Large intestine (tissue), 12 donors: ENCODE measurements at places on chromosomes 1 and 21.

GRCh38 chr1:15177710-15178166, 24.2 kb downstream of the TMEM51 start:
- DNase-seq = no peak

- no peak for DNase-seq
These were observed 35.2 kb downstream of the TP53BP2 start for GRCh38 chr1:223810586-223810985.

DNA sequence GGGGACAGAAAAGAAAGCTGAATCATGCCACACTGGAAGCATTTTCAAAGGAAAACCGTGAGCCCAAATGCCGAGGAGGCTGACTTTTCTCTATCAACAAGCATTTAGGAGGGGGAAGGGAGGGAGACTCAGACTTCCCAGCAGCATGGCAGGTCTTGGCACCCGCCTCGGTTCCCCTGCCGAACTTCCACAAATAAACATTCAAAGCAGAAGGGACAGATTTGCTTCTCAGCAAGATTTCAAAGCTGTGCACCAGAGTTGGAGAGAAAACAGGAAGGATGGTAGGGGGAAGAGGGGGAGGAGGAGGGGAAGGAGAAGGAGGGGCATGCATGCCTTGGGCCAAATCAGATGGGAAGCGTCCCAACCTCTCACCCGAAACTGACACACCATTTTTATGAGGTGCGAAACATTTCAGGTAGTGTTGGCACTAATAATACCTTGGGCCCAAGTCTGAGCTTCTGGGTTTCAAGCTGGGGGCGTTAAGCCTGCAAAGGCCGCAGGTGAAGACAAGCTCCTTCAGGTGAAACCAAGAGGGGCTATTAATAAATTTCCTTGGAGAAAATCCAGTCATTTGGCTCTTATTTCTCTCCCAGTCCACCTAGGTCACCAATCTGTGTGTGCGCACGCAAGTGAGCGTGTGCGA, 26.4 kb downstream of the ABCA4 start:
- no peak for DNase-seq

GRCh38 chr1:173422456-173422976, 54.6 kb upstream of the PRDX6 start:
- DNase-seq = no peak

GRCh38 chr21:16579538-16579937, 849.8 kb downstream of the USP25 start:
- peak; percentile 43 for DNase-seq

DNA sequence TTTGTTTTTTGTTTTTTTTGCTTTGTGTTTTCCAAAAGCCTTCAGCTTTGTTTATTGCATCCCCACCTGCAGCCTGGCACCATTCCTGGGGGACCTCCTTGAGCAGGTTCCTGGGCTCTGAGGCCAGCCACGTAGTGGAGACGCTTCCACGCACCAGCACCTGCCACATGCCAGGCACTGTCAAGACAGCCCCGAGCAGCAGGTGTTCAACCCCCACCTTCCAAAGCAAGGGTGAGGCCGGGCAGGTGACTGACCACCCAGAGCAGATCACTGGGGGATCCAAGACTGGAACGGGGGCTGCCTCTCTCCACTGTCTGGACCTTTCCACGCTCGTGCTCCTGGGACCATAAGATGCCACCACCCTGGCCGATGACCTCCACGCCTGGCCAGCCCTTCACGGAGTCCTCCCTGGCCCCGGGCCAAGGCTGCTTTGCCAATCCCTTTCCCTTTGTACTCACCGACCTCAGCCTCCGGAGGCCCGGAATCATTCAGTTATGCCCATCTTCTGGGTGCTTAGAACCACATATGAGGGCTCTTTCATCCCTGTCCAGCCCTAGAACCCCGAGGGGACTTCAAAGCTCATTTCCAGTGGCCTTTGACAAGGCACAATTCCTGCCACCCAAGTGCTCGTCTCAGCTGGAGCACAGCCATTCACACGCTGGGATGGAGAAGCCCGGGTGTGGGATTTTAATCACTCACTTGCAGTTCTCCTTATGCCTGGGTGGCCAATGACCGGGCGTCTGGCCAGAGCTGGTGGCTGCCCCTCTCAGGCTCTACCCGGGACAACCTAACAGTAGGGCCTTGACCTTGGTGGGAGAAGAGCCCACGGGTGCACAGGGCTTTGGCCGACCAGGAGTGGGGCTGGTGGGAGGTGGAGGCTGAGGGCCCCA, 330.8 kb downstream of the NPHP4 start:
- DNase-seq = no peak

DNA sequence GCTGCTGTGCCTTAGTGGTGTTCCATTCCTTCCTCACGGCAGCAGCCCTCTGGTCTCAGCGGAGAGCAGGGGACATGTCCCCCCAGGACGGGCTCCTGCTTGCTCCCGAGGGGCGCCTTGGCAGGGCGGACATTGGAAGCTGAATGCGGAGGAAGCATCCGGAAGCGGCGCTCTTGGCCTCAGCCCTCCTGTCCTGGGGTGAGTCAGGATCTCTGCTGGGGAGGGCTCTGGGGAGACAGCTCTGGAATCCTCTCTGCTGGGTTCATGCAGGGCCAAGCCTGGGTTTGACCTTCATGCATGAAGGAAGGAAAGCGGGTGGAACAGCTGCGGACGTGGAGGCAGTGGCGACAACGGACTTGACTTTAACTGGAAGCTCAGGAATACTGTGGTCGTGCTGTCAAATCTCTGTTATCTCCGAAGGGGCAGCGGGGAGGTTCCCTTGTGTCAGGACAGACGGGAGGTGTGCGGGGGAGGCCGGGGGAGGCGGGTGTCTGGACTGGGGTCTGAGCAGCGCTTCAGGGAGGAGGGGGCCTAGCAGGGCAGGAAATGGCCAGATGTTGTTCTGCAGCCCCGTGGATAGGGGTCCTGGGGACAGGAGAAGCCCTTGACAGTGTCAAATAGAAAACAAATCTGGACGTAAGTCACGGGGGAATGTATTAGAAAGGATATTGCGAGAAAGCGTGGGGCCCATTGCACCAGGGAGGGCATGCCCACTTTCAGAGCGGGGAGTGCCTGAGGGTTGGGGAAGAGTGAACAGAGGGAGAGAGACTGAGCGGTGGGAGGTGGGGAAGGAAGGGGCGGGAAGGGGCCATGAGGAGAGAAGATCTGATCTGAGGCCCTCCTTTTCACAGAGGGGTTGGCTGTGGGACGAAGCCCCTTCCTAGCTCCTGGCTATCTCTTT, 26.6 kb downstream of the CRYAA start:
- DNase-seq = no peak

DNA sequence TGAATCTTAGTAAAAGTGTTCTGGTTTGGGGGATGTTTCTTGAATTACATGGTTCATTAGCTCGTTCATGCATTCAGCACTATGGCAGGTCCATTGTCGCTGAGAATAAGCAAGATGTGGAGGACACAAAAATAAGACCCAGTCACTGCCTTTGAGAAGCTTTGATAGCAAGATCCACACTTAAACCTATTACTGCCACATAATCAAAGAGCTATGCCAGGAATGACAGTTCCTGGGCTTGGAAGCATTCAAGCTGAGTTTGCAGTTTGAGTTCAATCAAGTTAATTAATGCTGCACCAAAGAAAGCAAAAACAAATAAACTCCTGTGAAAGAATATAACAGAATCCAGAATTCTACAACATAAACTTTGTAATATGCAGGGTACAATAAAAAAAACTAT, 131.8 kb downstream of the MIS18A start:
- DNase-seq = no peak

DNA sequence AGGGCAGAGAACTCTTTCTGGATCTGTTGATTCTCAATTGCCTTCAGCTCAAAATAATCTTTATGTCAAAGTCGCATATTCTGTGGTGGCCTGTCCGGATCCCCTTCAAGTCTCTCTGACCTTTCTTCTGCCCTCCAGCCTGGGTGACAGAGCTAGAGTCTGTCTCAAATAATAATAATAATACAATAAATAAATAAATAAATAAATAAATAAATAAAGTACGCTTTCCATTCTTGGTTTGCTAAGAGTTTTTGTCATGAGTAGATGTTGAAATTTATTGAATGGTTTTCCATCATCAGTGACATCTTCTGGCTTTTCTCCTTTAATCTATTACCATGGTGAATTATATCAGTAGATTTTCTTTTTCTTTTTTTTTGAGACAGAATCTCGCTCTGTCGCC, 30.7 kb downstream of the ERRFI1 start:
- no peak for DNase-seq

- DNase-seq = no peak
These were observed 6.1 kb downstream of the C1orf167 start for GRCh38 chr1:11767922-11768704.

- no peak for DNase-seq
These were observed 9.4 kb upstream of the HENMT1 start for GRCh38 chr1:108670131-108670773.

DNA sequence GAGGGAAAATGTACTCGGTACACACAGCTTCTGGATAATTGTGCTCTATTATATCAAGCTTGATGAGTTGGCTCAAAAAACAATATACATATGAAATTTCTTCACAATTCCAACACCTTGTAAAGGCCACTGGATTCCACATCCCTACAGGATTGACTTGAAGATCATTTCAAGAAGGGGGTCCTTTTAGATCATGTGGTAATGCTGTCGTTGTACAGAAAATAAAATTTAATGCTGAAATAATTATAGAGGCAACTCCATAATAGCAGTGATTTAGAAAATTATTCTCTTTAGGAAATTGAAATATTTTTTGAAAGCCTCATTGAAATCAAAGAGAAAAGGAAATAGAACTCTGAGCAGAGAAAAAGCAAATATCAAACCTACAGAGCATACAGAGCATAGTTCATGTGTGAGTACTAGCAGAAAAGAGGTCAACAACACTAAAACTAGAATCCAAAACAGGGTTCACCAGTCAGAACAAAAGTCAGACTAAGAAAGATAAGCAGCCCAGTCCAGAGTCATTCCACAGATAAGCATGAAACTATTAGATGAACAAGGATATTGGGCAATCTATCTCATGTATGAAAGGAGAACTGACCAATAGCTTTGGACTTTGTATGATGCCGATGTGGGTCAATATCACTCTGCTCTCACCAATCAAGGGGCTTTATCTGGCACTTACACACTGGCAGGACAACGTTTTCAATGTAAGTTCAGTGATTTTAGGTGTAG, 79.5 kb upstream of the PALMD start:
- DNase-seq = no peak

- no peak for DNase-seq
These were observed 4.5 kb downstream of the NCDN start for GRCh38 chr1:35561972-35562680.
